ENCODE measurements at places on chromosomes 1 and 21.
A peak's percentile ranks its signal among the peaks of the same experiment; 100 is the strongest.

DNA sequence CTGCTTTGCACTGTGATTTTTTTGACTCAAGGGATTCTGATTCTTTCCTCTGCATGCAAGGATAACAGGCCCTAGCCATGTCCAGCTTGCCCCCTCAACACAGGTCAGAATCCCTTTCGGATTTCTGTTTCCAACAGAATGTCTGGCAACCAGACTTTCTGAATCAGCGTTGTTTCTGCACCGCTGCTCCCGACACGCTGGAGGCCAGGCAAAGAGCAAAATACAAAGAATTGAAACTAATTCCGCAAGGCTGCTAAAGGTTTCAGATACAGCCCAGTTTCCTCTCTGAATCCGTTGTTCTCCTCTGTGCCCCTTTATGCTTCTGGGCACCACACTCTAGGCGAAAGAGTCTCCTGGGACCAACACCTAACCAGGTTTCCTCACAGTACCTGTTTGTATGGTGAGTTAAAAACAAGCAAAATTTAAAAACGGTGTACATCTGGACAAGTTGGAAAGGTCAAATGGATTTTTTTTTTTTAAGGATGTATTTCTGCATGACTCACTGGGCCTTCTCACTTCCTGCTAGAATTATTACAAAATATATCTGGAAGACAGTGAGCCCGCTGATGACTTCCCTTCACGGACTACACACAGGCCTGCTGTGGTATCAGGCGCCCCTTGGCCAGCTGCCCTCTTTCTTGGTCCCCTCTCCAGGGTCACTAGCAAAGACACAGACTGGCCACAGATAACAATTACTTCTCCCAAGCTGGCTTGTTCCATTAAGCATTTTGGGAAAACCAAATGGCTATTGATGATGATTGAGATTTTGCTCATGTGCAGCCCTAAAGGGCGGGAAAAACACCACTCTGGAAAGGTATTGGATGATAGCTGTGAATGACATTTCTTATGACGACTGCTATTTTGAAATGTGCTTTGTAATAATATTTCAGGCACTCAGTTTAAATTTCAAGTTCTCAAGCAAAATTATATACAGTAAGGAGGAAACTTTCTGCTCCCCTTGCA is 118.3 kb downstream of the TGFB2 start:
- no peak for DNase-seq

DNA sequence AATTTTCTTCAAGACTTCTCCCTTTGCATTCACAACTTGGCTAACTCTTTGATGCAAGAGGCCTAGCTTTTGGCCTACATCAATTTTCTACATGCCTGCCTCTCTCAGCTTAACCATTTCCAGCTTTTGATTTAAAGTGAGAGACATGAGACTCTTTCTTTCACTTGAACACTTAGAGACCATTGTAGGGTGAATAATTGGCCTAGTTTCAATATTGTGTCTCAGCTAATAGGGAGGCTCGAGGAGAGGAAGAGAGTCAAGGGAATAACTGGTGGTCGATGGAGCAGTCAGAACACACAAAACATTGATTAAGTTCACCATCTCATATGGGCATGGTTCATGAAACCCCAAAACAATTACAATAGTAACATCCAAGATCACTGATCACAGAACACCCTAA is 225.5 kb downstream of the TPR start:
- DNase-seq, result no peak

DNA sequence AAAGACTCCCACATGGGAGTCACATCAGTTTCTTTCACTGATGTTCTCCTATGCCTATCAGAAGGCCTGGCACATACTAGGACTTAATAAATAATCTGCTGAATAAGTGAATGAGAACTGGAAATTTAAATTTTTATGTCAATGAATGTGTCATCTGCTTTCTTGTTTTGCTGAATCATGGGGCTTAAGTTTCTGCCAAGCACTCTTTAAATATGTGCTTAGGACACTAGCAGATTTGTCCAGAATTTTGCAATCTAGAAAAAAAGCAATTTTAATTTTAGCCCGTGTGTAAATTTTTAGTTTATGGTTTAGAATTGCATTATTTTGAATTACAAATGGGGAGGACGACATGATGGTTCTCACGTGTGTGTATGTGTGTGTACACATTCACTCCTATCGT is 803.1 kb downstream of the USP25 start:
- DNase-seq, result no peak

- no peak for DNase-seq
These were observed 21.9 kb upstream of the IVNS1ABP start for GRCh38 chr1:185338719-185339622.

DNA sequence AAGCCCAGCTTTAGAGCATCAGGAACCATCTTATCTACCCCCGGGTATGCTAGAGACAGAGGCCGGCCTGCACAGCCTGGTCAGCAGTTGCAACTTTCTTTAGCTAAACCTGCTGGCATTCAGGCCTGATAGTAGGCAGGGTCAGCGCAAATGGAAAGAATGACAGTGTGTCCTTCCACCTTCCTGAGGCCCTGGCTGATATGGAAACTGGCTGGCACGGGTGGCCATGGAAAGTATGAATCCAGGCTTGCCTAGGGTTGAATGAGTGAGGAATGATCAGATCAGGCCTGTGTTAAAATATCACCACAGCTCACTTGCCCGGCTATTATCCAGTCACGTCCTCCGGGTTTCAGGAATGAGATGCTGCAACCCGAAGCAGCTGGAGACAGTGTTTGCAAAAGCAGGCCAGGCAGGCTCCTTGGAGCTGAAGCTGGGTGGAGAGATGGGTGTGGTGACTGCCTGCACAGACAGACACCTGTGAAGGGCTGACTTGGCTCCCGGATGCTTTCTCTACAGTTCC is 34.7 kb downstream of the RCAN1 start:
- DNase-seq, result no peak

- DNase-seq, result no peak
These were observed 23.3 kb upstream of the OTUD3 start for GRCh38 chr1:19858893-19859292.

- DNase-seq, result no peak
These were observed 11.0 kb upstream of the SERBP1 start for GRCh38 chr1:67441183-67441582.

GRCh38 chr1:3115275-3116149 is 46.5 kb downstream of the PRDM16 start:
- no peak for DNase-seq

GRCh38 chr1:99540744-99541143 is 105.2 kb upstream of the PALMD start:
- DNase-seq, result no peak

- no peak for DNase-seq
These were observed 5.9 kb downstream of the BLACAT1 start for GRCh38 chr1:205449750-205450443.

DNA sequence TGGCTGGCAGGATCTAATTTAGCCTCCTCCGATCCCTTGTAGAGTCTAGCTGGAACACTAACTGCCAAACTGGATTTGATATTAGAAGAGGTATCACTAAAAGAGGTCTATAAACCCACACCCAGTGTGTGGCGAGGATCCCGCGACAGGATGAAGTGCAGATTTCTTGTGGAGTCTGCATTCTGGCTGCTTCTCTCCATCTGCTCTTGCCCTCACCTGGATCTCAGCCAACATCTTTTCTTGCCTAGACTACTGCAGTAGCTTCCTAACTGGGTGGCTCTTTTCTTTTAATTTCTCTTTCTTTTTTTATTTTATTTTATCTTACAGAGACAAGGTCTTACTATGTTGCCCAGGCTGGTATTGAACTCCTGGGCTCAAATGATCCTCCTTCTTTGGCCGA is 48.9 kb upstream of the CAPZB start:
- no peak for DNase-seq

DNA sequence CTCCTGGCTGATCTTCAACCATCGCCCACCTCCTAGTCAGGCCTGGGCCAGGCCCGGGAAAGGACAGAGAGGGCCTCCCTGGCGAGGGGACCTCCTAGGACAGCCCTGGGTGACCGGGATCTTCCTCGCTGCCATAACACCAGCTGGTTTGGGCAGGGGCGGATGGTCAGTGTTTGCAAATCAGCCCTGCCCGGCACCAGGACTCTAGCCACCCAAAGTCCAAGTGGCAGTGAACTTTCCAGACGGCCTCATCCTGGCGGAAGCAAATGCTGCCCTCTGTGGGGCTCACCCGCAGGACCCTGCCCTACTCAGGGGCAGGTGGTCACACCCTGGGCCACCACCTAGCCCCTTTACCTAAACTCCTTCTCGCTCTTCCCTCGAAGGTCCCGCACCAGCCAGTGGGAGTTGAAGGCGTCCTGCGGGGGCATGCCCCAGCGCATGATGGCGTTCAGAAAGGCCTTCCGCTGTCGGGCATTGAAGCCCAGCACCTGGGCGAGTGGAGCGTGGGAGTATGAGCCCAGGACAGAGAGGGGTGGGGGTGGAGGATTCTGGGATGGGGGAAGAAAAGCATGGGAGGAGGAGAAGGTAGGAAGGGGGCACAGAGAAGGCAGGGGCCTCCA is 55.3 kb downstream of the CHD5 start:
- no peak for DNase-seq

- no peak for DNase-seq
These were observed 38.0 kb upstream of the MAGOH start for GRCh38 chr1:53276153-53276901.

DNA sequence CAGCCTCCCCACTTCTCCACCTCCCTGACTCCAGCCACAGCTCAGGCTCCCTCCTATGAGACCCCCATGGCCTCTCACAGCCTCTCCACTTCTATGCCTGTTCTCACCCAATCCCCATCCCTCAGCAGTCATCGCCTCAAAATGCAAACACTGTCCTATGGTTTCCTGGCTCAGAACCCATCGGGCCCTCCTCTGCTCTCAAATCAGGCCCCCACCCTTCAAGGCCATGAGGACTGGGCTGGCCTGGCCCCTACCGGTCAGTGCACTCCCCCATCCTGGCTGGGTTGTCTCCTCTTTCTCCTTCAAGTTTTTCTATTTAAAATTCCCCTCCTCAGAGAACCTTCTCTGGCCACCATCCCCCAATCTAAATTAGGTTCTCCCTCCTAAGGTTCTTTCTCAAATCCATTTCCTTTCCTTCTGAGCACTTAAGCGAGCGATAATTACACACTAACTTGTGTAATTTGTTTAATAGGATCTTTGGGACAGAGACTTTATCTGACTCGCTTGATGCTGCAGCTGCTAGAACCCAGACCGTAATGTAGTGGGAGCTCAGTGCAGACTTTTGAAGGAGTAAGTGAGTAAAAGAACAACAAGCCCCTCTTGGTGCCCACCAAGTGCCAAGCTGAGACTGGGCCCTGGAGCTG is 347.2 kb downstream of the MATN1 start:
- DNase-seq, result no peak

GRCh38 chr1:12052008-12052573 is 11.0 kb upstream of the TNFRSF8 start:
- no peak for DNase-seq

GRCh38 chr21:36491209-36491910 is 11.4 kb upstream of the CLDN14 start:
- no peak for DNase-seq

DNA sequence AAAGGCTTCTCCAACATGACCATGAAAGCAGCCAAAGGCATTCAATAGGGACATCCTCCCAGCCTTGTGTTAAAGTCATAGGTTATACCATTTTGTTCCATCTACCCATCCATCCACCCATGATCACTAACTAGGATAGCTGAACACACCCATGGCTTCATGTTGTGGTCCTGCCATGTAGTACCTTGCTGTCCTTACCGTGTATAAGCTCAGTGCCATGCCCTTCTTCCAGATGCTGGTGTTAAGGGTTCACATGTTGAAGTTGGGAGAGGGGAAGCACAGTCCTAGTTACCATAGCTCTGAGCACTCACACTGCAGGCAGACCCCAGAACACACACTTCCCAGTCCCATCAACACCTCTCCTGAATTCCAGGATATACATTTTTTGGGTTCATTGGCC is 51.5 kb downstream of the ATP5PO start:
- DNase-seq, result no peak

DNA sequence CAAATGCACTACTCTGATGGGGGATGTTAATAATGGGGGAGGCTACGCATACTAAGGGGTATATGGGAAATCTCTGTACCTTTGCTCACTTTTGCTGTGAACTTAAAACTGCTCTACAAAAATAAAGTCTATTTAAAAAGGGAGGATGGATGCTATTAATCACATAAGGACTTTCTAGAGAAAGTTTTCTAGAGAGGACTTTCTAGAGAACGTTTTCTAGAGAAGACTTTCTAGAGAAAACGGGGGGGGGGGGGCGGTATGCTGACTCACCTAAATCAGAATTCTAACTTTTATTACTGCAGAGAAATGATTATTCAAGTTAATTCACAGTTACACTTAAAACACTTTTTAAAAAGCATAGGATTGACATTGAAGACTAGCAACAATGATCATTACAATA is 76.2 kb downstream of the USP1 start:
- DNase-seq, result no peak

- peak; percentile 89 for DNase-seq
These were observed 1.1 kb downstream of the ADGRB2 start for GRCh38 chr1:31762726-31763670.

GRCh38 chr1:111735321-111735720 is 3.9 kb downstream of the INKA2 start:
- no peak for DNase-seq

DNA sequence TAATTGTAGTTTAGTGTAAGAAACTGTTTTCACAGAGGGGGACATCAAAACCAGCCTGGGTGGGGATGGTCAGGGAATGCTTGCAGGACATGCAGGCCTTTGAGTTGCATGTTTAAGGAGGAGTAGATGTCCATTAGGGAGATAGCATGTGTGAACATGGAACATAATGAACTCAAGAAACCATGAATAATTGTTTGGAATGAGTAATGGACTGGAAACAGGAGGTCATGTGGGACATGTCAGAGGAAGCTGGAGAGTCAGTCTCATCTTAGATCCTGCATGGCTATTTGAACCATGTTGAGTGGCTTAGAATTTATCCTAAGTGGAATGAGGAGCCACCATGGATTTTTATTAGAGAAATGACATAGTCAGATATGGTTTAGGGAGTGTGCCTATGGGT is 86.4 kb downstream of the RPE65 start:
- DNase-seq, result no peak

GRCh38 chr21:42160765-42161164 is 58.2 kb upstream of the ABCG1 start:
- DNase-seq, result no peak
